T1000 (cell line): ENCODE measurements at places on chromosomes 16 and 17.

DNA sequence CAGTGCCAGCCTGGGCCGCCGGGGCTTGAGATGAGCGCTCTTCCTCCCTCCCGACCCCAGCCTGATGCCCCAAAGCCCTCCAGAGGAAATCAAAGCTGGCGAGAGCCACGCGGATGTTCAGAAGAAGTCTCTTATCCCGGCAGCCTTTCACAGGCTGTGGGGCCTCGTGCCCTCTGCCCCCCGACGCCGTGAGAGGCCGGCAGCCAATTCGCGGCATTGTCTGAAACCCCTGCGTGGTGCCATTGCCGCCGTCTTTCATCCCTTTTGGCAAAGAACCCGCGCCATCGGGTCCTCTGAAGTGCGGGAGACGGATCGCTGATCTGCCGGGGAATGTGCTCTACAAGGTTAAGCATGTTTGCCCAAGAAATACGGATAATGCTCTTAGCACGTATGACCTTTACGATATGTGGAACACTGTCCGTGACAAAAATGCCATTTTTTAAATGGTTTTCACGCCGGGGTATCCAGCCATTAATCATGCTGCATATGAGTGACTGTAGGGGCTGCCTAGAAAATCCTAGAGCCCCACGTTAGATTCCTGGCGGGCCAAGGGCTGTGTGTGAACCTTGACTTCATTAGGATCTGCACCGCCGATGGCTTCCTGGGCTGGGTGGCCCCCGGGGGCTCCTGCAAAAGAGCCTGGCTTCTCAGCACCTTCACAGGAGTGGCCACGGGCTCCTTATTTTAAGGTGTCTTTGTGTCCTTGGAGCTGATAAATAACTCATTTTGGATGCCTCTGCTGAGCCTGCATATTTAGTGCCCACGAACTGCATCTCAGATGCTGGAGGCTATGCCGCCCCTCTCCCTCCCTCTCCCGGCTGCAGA is 165.1 kb upstream of the TNRC6C start:
- DNase-seq, result no peak

GRCh38 chr17:71068408-71068750 is 899.0 kb downstream of the KCNJ2 start:
- no peak for DNase-seq

- no peak for DNase-seq
These were observed 31.5 kb upstream of the FBXW10B start for GRCh38 chr17:15650741-15651582.

DNA sequence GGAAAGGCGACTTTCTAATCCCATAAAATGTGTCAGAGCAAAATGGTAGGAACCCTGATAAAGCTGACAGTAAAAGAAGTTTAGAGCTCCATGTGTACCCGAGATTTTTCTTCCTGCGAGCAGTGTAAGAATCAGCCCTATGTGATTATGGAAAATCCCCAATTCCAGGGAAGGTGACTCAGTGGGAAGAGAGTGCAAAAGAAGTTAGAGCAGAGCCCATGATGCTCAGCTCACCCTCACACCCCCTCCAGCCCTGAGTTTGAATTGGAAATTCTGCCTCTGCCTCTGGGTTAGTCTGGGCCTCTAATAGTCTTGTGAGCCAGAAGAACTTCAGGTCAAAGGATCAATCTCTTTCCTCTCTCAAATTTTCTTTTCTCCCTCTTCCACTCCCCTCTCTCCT is 12.5 kb downstream of the C17orf78 start:
- DNase-seq, result peak; percentile 40

DNA sequence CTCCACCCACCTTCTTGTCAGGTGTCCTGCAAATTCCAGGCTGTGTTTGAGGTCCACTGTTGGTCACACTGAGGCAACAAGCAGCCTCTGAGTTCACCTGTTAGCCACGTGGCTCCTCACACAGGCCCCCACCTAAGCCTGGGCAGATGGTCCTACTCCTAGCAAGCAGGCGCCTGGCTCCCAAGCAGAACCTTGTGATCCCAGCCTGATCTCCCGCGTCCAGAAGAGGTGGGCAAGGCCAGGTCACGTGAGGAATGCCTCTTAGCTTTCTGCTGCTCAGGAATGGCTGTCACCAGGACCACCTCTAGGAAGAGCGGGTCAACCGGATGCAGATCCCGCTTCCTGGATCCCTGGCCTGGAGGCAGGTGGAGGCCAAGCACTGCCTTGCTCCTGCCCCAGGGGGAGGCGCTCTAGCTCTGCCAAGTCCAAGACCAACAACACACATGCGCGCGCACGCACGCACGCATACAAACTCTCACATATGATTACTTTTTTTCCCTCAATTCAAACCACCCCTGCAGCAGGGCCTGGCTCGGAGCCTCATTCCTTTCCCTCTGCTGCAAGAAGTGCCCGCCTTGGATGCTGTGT is 9.5 kb downstream of the CYB561 start:
- DNase-seq, result no peak

GRCh38 chr17:58560511-58560910 is 46.1 kb upstream of the MTMR4 start:
- DNase-seq, result no peak

DNA sequence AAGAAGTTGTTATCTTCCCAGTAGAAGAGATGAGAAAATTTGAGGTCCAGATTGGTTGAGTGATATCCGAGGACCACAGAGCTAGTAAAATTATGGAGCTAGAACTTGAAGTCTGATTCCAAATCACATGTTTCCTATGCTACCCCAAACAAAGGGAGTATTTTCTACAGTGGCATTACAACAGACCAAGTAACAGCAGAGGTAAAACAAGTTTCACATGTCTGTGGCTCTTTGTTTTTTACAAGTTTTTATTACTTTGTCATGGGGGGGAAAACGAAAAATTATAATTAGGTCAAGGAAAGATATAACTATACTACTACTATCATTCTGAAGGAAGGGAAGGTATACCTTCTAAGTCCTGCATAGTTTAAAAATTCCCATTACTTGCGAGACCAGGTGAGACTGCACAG is 49.4 kb downstream of the KANSL1 start:
- no peak for DNase-seq

- DNase-seq, result no peak
These were observed 23.8 kb downstream of the AKAP1 start for GRCh38 chr17:57108671-57109392.

GRCh38 chr17:59105852-59106462 is 723 bp downstream of the TRIM37 start:
- DNase-seq, result peak; percentile 80

DNA sequence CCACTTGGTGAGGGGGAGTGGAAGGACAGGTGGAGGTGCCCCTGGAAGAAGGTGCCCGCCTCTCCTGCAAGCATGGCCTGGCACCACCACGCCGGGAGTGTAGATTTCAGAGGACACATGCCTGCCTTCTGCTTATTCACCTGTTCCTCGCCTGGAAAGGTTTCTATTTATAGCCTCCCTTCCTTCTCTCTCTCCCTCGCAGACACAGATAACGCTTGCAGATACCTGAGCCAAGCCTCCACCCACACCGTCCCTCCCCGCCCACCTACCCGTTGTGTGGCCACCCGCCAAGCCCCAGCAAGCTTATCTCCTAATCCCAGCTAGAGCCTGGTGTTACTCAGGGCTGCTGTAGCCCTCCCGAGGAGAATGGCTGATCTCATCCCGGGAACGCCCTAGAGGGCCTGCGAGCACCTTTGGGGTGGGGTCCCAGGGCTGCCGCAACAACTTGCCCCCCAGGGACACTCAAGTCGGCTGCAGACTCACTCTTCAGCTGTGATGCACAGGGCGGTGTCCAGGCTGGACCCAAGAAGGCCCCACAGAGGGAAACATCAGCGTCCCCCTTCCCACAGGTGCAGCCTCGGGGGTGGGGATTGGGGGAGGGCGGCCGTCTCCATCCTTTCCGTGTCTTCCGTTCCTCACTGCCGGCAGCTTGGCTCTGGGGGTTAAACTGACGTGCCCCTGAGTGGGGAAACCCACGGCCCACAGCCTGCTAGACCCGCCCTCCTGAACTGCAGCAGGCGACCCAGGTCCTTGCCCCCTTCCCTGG is 1.9 kb upstream of the SNAI3 start:
- no peak for DNase-seq

DNA sequence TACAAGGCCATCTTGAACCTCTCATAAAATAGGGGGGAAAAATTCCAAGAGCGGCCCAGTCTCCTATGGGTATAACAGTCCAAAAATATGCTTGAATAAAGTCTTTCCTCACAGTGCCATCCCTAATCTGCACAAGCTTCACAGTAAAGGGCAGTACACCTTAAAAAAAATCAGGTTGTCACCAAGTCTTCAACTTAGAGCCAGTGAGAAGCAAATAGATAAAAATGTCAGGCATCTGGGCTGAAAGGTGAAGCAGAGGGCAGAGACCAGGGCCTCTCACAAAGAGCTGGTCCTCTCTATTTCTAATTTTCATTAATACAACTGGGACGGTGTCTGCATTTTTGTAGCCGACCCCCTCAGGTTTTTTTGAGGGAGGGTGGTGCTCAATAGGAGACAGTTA is 82.9 kb downstream of the SSH2 start:
- no peak for DNase-seq

GRCh38 chr17:6521586-6521985 is 34.8 kb downstream of the PITPNM3 start:
- DNase-seq, result no peak

- DNase-seq, result no peak
These were observed 142.9 kb upstream of the NUDT7 start for GRCh38 chr16:77579351-77579891.

DNA sequence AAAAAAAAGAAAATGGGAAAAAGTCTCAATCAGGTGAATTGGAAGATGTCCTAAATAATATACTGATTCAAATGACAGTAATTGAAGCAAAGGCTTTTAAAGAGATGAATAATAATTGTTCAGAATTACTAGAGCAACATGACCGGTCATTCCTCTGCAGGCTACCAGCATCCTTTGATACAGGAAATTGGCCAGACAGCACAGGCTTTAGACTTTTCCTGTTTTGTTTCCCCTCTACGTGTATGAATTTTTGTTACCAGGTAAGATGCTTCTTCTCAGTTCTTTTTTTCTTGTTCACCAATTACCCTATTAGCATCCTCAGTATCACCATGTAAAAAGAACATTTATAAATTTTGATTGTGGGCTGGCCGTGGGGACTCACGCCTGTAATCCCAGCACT is 77.5 kb downstream of the RPGRIP1L start:
- DNase-seq, result no peak

DNA sequence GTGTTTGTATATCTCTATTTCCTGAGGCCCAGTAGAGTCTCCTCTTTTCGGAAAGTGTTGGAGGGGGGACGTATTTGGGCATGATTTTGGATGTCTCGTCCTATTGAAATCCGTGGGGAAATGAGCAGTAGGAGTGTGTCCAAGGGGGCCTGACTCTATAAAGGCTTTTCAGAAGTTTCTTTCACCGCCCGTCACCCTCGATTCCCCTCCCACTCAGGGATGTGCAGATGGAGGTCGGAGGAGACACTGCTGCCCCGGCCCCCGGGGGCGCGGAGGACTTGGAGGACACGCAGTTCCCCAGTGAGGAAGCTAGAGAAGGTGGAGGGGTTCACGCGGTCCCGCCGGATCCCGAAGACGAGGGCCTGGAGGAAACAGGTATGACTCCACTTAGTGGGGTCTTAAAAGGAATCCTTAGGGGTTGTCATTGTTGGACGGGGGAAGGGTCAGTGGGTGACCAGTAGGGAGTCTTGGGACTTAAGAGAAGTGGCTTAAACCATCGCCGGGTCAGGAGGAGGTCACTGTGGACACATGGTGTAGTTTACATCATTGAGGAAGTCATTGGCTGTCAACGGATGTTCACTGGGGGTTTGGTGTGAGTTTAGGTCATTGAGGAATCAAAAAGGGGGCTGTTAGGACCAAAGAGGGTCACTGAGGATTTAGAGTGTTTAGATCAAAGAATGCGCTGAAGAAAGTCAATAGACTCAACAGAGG is 424 bp downstream of the MON1B start:
- DNase-seq, result no peak

GRCh38 chr16:80014241-80014939 is 413.9 kb upstream of the MAF start:
- no peak for DNase-seq

- DNase-seq, result no peak
These were observed 37.0 kb downstream of the MARF1 start for GRCh38 chr16:15605839-15606517.

- no peak for DNase-seq
These were observed 8.4 kb downstream of the CDIPT start for GRCh38 chr16:29854520-29855100.

DNA sequence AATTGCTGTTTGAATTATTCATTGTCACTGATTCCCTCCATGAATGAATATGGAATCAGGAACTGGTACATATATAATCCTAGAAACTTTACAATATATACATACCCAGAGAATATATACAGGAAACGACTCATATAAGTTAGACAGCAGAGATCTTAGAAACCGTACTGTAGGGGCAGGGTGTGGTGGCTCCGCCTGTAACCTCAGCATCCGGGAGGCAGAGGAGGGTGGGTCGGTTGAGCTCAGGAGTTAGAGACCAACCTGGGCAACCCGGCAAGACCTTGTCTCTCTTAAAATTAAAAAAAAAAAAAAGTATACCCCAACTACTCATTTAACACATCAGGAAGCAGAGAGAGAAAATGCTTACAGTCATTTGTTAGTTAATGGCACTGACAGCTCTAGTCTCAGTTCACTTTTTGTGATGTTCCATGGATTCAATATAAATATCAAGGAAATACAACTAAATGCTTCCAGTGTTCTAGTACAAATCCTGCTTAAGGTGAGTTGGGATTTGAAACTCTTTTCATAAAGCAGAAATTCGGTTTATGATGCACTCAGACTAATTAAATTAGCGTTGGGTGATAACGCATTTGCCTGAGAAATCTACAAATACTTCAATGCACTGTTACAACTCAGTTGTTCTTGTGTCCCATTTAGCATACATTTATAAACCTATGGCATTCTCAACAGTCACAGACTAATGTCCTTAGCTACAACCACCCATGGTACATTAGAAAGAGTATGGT is 5.6 kb downstream of the GLG1 start:
- DNase-seq, result no peak

DNA sequence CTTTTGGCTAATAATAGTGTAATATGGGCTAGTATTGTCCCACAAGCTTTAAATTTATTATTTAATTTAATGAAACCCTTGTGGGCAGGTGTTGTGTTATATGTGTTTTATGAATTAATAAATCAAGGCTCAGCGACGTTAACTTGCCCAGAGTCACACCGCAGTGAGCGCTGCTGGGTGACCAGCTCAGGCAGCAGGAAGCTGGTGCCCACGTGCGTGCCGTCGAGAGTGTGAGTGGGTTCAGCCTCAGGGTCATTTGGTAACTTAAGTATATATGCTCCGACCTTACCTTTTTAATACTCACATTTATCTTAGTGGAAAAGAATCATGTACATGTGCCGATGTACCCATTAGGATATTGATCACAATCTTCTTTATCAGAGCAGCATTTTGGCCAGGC is 137.4 kb upstream of the CHMP6 start:
- no peak for DNase-seq

DNA sequence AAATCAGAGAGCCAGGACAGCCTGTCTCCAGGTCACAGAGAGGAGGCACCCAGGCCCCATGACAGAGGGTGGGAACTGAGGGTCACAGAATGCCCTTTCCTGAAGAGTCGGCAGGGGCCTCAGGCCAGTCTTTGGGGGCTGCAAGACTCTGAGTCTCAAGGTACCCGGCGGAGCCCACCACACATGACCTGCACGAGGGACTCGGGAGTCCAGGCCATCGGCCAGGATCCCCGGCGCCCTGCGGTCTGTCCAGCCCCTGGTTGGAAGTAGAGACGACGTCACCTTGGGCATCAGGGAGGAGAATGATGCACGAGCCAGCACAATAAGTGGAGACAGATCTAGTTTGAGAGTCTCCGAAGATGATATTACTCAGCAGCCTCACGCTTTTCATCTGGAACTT is 234.7 kb upstream of the SDK2 start:
- no peak for DNase-seq
